Stimulated activated CD8-positive, alpha-beta memory T cell treated with anti-CD3 and anti-CD28 coated beads, Interleukin-2, amount 100 ng/mL, for 1 hour (primary cell): ENCODE measurements at places on chromosomes 3 and 15.

GRCh38 chr3:23932571-23932970 is 12.5 kb upstream of the NR1D2 start:
- no peak for DNase-seq

- no peak for DNase-seq
Measured at GRCh38 chr15:52093167-52093538, 19.4 kb downstream of the BCL2L10 start.

GRCh38 chr3:78483090-78483489 is 1284.7 kb downstream of the ROBO1 start:
- no peak for DNase-seq

GRCh38 chr3:125594581-125595011 is 701 bp downstream of the OSBPL11 start:
- DNase-seq, result no peak

DNA sequence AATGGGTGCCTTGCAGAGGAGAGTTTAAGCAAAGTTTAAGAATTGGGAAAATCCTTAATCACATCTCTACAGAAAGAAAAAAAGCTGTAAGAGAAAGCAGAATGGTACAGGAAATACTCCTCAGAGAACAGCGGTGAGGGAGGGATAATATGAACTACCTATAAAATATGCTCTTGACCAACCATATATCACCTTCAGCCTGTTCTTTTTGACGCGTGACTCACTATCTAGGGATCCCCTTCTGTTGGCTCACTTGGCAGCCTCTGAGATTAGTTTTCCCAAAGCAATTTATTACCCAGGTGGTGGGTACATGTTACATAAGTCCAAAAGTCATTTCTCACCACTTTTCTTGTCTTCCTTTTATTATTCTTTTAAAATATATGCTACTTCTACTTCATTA is 97.7 kb downstream of the CNTN6 start:
- DNase-seq, result no peak

DNA sequence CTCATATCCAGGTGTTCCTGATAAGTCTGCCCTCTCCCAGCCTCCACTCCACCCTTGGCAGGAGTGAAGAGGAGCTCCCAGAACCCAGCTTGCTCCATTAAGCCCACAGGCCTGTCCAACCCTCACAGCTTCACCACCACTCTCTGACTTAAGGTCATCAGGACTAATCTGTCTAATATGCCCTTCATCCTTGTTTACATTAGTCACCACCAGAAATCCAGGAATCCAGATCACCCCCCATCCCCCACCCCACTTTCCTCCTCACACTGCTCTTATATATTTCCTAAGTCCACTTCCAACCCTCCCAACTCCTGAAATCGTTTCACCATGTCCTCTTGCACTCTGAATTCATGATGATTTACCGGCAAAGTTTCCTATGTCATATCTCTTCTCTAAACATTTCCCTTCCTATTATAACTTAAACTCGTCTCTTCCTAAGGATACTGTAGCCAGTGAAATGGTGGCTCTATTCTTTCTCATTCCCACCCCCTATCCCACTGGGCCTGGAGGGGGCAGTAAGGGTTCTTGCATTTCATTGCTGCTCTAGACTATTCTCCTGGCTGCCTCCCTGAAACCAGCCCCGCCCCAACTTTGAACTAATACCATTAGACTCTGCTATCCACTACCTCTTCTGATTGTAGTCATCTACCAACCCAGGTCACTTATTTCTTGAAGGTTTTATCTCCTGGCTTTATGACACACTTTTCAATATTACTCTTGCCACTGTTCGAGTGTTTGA is 43.4 kb downstream of the PPP2R3A start:
- no peak for DNase-seq

- DNase-seq, result no peak
Measured at GRCh38 chr3:163939926-163940325, 1138.4 kb downstream of the SI start.

- no peak for DNase-seq
Measured at GRCh38 chr15:35529784-35530183, 16.2 kb downstream of the DPH6 start.

GRCh38 chr15:84855136-84855535 is 29.3 kb upstream of the SLC28A1 start:
- DNase-seq, result no peak

DNA sequence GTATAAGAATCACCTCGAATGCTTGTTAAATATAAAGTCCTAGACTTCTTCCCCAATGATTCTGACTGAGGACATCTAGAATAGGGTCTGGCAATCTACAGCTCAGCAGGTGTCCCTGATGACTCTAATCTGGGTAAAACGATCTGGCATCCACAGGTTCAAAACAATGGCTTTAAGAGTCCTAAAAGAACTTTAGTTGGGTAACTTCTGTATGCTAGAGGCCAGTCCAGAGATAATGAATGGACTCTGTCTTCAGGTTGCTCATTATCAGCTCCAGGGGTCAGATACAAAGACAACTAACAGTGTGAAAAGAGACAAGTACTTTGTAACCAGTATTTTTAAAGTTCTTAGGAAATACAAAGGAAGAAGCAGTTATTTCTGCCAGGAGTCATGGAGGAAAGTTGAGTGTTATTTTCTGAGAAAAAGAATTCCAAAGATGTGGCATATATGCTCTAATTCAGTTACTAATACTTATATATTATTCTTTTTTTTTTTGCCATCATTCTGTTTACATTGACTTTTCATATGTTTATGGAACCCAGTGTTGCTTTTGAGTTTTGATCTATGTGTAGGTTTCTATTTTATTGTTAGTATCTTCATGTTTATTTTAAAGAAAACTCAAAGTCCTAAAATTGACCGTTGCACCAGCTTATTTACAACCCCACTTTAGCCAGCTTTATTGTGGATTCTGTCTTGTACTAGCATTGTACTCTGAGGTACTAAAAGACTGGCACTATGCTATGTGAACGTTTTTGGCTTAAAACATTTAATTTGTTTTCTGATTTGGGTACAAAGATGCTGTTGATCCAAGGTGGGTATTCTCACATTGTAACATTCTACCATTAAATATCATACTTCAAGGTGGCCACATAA is 3.1 kb upstream of the GPR15 start:
- no peak for DNase-seq
